ENCODE measurements at places on chromosomes 4 and X.
A peak's percentile ranks its signal among the peaks of the same experiment; 100 is the strongest.

DNA sequence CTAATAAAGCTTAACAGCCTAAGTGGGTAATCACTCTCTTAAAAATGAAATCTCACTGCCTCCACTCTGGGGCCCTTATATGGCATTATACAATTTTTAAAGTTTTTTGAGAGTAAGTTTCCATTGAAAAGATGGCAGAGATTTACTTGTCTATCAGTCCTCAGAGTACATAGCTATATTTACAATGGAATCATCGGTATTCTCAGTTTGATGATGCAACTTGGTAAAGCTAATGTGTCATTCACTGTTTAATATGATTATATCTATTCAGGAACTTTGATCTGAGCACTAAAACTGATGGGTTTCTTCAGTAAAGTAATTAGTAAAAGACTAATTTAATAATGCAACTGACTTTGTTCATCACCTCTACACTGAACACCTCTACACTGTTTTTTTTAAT, 51.6 kb downstream of the CT47B1 start:
- DNase-seq, result no peak

GRCh38 chr4:186159613-186160012, 31.8 kb upstream of the CYP4V2 start:
- no peak for DNase-seq

GRCh38 chrX:48487362-48487798, 11.4 kb downstream of the FTSJ1 start:
- DNase-seq, result no peak

DNA sequence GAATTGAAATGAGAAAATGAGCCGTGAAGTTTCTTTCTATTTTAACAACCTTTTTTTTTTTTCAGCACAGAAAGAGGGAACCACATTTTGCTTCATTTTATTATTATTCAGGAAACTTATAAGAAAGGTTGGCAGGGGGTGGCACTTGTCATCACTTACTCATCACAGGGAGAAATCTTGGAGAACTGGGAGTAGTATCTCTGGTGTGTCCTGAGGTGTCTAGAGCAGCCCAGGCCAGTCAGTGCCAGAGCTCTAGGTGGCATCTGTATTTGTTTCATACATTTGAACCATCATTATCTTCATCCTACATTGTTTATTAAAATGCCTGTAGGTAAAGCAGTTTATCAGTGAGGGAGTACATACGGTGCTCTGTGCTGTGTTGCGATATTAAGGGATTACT, 43.8 kb upstream of the ARHGAP24 start:
- no peak for DNase-seq

DNA sequence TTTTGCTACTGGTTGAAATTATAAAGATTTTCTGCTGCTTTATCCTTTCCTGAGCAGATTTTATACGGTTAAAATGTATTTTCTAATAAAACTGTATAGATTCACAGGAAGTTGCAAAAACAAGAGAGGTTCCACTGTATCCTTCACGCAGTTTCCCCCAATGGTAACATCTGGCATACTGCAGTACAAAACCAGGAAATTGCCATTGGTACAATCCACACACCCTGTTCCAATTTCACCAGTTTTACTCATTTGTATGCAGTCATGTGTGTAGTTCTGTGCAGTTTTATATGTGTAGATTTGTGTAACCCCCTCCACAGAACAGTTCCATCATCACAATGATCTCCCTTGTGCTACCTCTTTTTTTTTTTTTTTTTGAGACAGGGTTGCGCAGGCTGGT, 20.0 kb downstream of the DDX3X start:
- no peak for DNase-seq

GRCh38 chrX:11138498-11139390, 27.6 kb downstream of the HCCS start:
- DNase-seq, result no peak

- no peak for DNase-seq
Measured at GRCh38 chrX:131739823-131740222, 195.9 kb downstream of the OR13H1 start.

DNA sequence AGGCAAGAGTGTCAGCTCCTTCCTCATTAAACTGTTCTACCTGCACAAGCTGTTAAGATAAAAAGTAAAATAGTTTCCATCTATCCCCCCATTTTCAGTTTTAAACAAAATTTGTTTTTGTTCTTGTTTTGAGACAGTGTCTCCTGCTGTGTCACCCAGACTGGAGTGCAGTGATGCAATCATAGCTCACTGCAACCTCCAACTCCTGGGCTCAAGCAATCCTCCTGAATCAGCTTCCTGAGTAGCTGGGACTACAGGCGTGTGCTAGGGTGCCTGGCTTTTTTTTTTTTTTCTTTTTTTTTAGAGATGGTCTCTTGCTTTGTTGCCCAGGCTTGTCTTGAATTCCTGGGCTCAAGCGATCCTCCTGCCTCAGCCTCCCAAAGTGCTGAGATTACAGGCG, 105.4 kb downstream of the HS6ST2 start:
- DNase-seq, result no peak

- DNase-seq, result no peak
Measured at GRCh38 chr4:150321113-150321512, 242.9 kb downstream of the DCLK2 start.

GRCh38 chrX:107676559-107677378, 48.5 kb downstream of the PRPS1 start:
- DNase-seq, result no peak

- no peak for DNase-seq
Measured at GRCh38 chr4:73870260-73870659, 1.1 kb downstream of the CXCL1 start.

DNA sequence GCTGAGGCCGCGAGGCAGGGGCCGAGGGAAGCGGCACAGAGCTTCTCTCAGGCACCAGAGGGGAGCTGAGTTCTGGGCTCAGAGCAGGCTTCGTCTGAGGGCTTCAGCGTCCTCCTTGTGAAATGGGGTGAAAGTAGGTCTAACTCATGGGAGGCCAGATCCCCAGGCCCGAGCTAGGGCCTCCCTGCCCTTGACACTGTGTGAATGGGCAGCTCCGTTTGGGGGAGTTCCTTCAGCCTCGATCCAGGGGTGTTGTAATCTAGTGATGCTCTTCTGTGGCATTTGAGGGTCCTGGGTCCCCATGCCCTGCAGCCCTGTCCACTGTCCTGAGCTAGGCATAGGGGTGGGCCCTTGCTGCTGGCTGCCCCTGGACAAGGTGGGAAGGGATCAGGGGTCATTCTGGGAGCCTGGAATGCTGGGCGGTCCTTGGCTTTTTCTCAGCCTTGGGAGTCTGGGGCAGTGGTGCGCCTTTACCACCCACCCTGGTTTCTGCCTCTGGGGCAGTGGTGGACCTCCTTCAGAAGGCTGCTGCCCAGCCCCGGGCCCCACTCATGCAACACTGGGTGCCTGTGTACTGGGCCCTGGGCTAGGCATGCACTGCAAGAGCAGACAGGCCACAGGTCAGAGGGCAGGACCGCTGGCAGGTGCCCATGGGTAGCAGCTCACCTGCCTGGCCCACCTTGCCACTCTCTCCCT, 4.1 kb downstream of the SH3BP2 start:
- DNase-seq, result peak; percentile 1

- DNase-seq, result no peak
Measured at GRCh38 chrX:10110316-10110935, 46.3 kb upstream of the CLCN4 start.

DNA sequence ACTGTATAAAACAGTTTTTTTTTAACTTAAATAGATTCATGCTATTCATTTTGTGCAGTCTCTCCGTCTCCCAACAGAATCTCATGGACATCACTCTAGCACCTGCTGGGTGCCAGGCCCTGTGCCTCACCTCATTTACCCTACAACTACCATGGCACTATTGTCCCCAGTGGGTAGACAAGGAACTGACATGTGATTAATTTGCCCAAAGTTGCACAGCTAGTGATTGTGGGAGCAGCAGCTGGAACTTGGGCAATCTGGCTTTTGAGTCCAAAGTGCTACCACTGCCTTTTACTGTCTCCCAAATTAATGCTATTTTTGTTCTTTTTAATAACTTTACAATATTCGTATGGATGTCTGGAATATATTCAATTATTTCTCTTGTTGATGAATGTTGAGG, 11.2 kb upstream of the PGRMC2 start:
- DNase-seq, result no peak

- DNase-seq, result no peak
Measured at GRCh38 chr4:14719053-14719452, 283.2 kb upstream of the CPEB2 start.

DNA sequence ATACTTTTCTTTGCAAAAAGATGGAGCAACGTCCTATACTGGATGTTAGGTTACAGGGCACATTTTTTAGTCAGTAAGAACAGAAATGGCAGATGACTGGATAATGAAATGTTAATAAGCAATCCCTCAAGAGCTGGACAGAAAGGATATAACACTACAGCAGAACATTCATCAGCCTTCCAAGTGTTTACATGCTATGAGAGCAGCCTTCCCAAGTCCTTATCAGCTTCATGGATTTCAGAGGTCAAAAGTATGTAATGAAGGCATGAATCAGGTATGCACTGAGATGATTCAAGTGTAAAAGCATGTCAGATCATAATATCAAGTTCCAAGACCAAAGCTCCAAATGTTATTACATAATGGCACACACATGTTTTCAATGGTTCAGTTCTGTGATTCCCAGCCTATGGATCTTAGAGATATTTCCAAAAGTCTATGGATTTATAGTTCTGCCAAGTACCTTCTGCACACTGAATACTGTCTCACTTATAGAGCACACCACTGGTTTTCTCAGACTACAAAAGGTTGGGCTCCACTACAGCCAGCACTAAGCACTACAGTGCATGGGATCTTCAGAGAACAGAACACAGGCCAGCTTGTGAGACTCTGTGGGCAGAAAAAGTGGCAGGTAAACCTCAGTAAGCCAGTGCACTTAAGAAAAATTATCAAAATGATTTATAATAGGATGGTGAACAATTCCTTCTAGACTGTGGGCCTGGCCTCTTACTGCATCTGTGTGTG, 49.2 kb downstream of the GPC4 start:
- no peak for DNase-seq

- no peak for DNase-seq
Measured at GRCh38 chr4:74206088-74206825, 48.3 kb downstream of the MTHFD2L start.
